ENCODE measurements at places on chromosomes 7 and 10. TPM values are rescaled to one million over a fixed set of nuclear protein-coding genes. Genes with fewer than 3 reads are reported as not detected.

SPDYE1 gene
- polyA plus RNA-seq, result 0.53 TPM

RTKN2 gene
- 13.7 TPM for polyA plus RNA-seq

- DNase-seq, result no peak
Measured at GRCh38 chr7:14275356-14275755, 285.9 kb upstream of the ETV1 start.

DNA sequence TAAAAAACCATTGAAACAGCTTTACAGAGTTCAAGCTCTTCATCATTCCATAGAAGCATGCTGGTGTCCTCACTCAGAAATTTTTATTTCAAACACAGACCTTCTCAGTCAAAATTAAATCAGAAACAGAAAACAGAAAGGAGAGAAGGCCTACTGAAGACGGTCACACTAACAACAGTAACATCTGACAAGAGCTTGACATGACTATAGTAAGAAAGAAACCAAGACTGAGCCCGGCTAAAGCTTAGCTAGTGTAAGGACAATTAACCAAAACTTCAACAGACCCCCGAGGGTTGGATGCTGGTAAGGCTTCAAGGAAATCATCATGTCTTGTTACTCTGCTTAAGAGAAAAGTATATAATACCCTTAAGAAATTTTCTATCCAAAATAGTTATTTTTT, 38.6 kb downstream of the MTPN start:
- DNase-seq, result no peak

GRCh38 chr7:152076940-152077933, 51.8 kb downstream of the GALNT11 start:
- no peak for DNase-seq

GRCh38 chr10:123943307-123943706, 51.7 kb upstream of the CPXM2 start:
- DNase-seq, result no peak

GRCh38 chr10:23505797-23506465, 67.1 kb downstream of the OTUD1 start:
- no peak for DNase-seq

- peak; percentile 28 for DNase-seq
Measured at GRCh38 chr10:113454341-113455061, 98.4 kb upstream of the HABP2 start.

Measured in right renal pelvis (tissue), 4 donors.